ENCODE measurements at places on chromosomes 5 and 9. TPM values are rescaled to one million over a fixed set of nuclear protein-coding genes. Genes with fewer than 3 reads are reported as not detected.

DNA sequence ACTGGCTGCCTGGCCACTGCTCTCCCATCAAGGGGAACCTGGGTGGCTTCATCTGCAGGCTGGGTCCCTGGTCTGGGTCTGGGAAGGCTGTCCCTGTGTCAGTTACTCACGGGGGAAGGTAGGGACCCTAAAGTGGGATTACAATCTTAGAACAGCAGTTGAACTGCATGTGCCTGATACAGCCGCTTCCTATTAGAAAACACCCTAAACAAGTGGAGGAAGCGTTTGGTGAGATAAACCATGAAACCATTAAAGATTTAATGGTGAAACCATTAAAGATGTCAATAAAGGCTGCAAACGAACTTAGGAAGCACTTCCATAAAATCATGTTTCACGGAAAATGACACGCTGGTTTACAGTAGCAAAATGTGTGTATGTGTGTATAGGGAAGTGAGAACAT is 2.5 kb upstream of the GFI1B start:
- no peak for DNase-seq

DNA sequence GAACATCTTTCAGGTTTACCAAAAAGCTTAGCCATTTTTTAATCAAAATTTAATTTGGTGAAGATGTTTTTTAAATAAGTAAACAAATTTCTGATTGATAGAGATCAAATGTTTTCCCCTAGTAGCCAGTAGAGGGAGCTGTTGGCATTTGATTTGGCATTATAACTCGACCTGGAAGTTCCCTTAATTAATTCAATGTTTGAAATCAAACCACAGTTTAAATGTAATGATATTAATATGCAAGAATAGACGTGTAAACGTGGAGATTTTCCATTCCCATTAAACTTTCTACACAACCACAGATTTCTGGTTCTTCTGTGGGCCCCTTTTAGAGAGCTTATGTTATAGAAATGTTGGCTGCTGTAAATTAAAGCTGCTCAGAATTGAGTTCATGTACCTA is 148.1 kb upstream of the MPDZ start:
- no peak for DNase-seq

- peak; percentile 9 for DNase-seq
Measured at GRCh38 chr9:130766021-130766926, 68.8 kb upstream of the ABL1 start.

PCSK1 gene
- total RNA-seq = not detected

TMEM8B gene
- total RNA-seq = 3.4 TPM

ANGPTL2 gene
- total RNA-seq = not detected

GLRA1 gene
- not detected for total RNA-seq

HMGCS1 gene
- 63.6 TPM for total RNA-seq
